ENCODE measurements at places on chromosomes 1 and 21. TPM values are rescaled to one million over a fixed set of nuclear protein-coding genes. Genes with fewer than 3 reads are reported as not detected.

Gene S100A2
- 1.8 TPM for total RNA-seq

Gene OR2L13
- total RNA-seq, result not detected

Gene LAD1
- 0.71 TPM for total RNA-seq

Gene KRTAP19-1
- total RNA-seq, result not detected

Gene MAEL
- not detected for total RNA-seq

Gene XKR8
- total RNA-seq, result 6.8 TPM

Gene CENPF
- 4.3 TPM for total RNA-seq

Gene HP1BP3
- 247 TPM for total RNA-seq

- DNase-seq, result no peak
Measured at GRCh38 chr1:229619002-229619401, 6.9 kb downstream of the TAF5L start.

GRCh38 chr1:113835686-113836290 is 23.5 kb upstream of the RSBN1 start:
- DNase-seq, result no peak

DNA sequence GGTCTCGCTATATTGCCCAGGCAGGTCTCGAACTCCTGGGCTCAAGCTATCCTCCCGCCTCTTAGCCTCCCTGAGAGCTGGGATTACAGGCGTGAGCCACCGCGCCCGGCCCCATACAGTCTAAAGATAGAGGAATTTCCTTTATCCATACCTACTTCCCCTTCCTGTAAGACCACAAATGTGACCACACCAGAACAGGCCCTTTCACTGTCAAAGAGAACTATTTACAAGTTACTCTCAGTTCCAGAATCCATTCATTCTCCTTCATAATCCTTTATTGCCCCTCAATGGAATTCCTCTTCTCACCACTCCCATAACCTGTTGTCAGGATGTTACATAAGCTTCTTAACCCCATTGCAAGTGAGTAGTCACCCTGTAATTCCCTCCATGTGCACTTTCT is 26.3 kb upstream of the SLC5A9 start:
- no peak for DNase-seq

DNA sequence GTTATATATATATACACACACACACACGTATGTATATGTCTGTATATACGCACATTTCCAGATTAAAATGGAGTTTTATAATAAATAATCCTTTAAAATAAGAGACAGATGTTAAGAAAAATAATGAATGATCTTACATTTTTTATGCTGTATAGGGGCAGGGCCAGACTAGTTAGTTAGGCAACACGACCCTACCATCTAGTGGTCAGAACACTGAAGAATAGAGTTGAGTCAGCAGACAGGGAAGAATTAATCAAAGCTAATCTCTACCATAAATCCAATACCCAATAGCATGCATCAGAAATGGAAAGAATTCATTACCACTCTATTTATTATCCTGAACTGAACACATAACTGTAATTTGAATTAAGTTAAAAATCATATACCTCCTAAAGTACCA is 156.7 kb downstream of the BRINP3 start:
- DNase-seq, result no peak

- DNase-seq, result no peak
Measured at GRCh38 chr1:66475940-66476339, 58.0 kb upstream of the SGIP1 start.

GRCh38 chr1:180975551-180975950 is 47.1 kb downstream of the STX6 start:
- DNase-seq, result no peak

DNA sequence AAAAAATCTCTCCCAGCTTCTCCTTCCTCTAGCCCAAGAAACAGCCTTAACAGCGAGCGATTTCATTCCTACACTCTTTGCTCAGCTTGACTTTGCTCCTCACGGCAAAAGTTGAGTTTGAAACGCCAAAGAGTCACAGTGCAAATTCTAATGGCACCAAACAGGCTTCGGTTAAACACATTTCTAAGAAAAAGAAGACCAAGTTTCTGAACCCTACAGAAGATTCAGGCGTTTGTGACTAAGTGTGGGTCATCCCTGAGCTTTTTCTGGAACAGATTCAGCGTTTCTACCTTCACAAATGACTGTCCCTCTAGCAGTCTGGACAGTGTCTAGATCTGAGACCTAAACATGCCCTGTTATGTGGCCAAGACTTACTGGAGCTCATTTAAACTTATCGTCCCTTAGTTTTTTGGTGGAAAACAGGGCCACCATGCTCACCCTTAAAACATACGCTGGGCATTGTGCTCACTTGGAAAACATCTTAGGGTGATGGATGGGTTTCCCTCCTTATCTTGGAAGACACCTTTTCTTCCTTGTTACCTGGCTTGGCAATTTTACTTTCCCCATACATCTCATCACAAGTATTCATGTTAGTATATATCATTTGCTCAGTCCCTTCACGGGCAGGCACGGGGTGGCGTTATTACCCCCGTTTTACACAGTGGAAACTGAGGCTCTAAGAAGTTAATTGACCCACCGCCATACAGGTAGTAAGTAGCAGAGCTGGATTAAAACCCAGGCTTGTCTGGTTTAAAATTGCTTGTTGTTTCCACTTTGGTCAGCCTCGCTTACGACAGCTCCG is 1.0 kb downstream of the C1orf198 start:
- DNase-seq, result no peak

GRCh38 chr1:37479255-37480124 is 5.1 kb downstream of the ZC3H12A start:
- peak; percentile 94 for DNase-seq

DNA sequence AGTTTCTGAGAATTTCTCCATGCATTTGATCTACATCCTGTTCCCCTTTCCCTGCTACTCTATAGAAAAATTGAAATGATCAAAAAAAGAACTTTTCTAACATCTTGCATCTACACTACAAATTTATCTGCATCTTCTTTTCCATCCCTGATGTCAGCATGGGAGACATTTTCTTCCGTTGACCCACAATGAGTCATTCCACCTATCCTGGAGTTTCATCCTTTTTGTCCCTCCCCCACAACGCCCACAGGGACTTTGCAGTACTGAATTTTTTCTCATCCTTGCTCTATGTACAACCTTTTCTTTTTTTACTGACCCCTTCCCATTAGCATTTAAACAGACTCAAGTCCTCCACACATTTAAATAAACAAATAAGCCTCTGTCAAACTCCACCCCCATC is 112.2 kb upstream of the MROH9 start:
- no peak for DNase-seq

GRCh38 chr1:19504796-19505692 is 19.7 kb upstream of the CAPZB start:
- DNase-seq, result no peak

DNA sequence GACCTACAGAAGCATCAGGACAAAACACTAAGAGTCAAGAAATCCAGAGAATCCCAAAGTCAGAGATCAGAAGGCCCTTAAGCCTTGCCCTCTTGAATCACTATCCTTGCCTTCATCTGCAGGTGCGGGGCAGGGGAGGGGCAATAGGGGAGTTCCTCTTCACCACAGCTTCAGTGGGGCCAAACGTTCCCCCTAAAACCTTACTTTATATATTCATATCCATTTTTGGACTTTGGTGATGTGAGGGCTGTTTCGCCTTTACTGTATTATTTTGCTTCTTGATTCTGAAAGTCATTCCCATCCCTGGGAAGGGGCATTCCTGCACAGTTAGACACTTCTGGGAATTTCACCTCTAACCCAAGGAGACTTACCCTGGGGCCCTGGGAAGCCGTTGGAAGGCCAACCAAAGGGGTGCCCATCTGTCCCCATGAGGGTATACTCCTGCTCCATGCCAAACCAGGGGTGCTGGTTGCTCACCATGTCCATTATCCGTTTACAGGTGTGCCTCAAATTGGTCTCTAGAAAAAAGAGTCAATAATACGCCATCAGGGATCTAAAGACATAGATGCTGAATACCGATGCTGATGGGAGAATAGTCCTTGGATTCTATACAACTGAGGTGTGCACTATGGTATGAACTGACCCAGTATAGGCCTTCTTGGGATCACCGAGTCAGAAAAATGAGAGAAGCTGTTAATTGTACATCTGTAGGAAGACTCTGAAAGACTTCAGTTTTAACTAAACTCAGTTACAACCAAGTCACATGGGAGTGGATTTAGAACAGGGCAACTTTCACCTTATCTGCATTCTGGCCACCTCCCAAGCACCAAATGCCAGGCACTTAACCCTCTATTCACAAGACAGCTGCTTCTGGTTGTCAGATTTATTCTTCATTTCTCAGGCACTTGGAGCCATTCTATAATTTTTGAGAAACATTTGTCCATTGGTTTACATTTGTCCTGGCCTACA is 5.4 kb downstream of the GLUL start:
- no peak for DNase-seq

- DNase-seq, result no peak
Measured at GRCh38 chr21:36199021-36199420, 42.4 kb downstream of the DOP1B start.

DNA sequence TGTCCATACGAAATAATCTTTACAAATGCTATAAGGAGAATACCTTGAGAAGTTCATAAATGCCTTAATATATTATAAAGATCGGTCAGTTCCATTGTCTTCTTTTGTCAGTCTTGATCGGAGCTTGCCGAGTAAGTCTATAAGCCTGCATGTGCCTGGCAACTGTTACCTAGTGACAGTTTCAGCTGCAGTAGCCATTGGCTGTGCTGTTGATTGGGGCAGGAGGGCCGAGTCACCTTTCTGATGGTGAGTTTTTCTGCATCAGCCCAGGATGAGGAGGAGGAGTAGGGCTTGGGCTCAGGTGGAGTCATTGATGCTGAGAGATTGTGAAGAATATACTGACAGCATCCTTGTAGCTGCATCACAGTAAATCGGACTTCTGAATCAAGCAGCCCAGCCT is 1.9 kb upstream of the GPR52 start:
- DNase-seq, result no peak

GRCh38 chr1:160070243-160071163 is 543 bp upstream of the KCNJ10 start:
- DNase-seq, result peak; percentile 89

GRCh38 chr1:63600248-63600647 is 7.0 kb downstream of the PGM1 start:
- DNase-seq, result no peak

DNA sequence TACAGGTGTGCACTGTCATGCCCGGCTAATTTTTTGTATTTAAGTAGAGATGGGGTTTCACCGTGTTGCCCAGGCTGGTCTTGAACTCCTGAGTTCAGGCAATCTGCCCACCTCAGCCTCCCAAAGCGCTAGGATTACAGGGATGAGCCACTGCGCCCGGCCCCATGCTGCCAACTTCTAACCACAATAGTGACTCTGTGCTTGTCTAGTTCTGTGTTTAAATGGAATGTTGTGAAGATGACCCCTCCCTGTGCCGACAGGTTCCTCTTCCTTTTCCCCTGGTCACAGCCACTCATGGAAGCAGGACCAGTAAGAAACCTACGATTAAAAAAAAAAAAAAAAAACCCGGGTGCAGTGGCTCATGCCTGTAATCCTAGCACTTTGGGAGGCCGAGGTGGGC is 4.7 kb downstream of the MAP1LC3C start:
- no peak for DNase-seq

DNA sequence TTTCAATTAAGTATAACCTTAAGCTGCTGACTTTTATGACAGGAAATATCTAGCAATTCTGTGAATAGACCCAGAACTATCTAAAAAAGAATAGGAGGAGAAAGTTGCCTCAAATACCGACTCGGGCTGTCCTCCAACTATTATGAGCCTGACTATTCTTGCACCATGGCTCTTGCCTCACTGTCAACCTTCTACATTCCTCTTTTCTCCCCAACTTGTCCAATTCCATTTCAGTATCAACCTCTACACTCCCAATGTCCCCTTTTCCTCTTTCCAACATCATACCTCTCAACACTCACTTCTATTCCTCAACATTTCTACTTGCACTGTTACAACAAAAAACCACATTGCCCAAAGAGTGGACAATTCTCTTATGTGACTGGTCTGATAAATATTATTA is 2.3 kb downstream of the ZZZ3 start:
- no peak for DNase-seq

DNA sequence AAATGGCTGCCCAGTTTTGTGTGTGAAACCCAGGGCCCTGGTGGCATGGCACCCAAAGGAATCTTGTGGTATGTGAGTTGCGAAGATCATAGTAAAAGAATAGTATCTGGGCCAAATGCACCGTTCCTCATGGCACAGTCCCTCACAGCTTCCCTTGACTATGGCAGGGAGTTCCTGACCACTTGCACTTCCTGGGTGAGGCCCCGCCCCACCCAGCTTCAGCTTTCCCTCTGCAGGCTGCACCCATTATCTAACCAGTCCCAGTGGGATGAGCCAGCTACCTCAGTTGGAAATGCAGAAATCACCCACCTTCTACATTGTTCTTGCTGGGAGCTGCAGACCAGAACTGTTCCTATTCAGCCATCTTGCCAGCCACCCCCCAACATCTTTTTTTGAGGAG is 63.0 kb downstream of the SLC5A9 start:
- DNase-seq, result no peak

DNA sequence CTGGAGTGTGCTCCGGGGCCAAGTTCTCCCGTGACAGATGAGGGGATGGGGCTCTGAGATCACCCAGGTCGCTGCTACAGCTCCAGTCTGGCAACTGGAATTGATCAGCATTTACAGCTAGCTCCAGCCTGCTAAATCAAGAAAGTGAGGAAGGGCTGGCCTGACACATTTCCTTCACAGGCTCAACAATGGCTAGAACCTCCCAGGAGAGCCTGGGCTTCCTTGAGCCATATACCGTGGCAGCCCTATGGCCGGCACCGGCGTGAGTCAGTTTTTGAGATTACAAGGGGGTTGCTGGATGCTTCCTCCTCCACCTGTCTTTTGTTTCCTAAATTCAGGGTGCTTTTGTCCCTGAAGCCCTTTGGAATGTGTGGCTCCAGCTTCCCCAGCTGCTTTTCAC is 104.2 kb downstream of the ETS2 start:
- DNase-seq, result no peak

DNA sequence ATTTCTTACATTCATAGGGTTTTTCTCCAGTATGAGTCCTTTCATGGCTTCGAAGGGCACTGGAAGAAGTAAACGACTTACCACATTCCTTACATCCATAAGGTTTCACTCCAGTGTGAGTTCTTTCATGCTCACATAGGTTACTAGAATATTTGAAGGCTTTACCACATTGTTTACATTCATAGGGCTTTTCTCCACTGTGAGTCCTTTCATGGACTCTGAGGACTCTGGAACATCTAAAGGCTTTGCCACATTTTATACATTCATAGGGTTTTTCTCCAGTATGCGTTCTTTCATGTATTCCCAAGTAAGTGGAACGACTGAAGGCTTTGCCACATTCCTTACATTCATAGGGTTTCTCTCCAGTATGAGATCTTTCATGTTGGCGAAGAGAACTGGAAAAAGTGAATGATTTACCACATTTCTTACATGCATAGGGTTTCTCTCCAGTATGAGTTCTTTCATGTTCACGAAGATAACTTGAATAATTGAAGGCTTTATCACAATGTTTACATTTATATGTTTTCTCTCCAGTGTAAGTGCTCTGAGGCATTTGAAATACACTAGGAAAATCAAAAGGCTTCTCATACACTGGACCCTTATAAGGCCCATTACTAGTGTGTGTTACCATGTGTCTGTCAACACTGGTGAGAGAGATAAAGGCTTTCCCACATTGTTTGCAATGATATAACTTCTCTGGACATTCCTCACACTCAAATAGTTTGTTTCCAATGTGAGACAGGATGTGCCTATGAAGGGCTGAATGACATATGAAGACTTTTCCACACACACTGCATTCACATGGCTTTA is 29.9 kb upstream of the ZNF695 start:
- no peak for DNase-seq
